IMR-90 (cell line): ENCODE measurements at places on chromosomes 7 and 10. TPM values are rescaled to one million over a fixed set of nuclear protein-coding genes. Genes with fewer than 3 reads are reported as not detected.

- no peak for DNase-seq
Observed at GRCh38 chr7:2107386-2108070, 125.2 kb downstream of the MAD1L1 start.

- peak; percentile 60 for DNase-seq
Observed at GRCh38 chr7:80392229-80393169, 119.4 kb downstream of the GNAT3 start.

TEX47 gene
- not detected in 2 replicates for total RNA-seq

C1QL3 gene
- not detected in 2 replicates for total RNA-seq

GRCh38 chr10:84087202-84087601 is 52.1 kb upstream of the GHITM start:
- no peak for DNase-seq

DNA sequence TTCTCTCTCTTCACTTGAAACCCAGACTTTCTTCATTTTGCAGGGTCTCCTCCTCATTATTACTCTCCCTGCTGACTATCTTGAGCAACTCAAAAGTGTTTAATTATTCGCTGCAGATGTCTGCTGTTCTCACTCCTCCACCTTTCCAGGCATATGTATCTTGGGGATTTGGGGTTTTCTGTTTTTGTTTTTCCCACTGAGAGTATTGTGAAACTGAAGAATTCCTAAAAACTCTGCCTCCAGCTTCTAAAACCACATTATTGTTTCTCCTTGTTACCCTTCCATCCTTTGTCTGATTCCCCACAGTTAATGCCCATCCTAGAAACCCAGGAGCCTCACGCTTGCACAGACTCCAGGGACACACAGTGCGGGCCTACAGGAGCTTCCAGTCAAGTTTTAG is 51.3 kb downstream of the WNT2 start:
- DNase-seq = no peak
